ENCODE measurements at places on chromosomes 1 and 21.

DNA sequence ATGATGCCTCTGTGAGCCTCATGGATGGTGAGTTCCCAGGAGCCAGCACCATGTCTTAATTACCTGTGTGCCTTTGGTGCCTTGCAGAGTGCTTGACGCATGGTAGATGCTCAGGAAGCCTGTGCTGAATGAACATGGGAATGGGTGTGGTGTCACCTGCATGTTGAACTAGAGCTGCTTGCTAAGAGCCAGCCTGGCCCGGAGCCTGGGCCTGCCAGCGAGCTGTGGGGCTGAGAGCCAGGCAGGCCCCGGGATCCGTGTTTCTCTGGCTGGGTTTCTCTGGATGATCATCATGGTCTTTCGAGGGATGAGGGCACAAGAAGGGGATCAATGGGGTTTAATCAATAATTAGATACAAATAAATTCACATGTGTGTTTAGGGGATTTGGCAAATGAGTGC is 6.7 kb upstream of the TEX35 start:
- no peak for DNase-seq

GRCh38 chr1:173714759-173715537 is at the start of gene KLHL20:
Gene KLHL20 (plus strand): TSS chr1:173714981. CDS start chr1:173716044, 1,063 bp downstream.
- DNase-seq = peak; percentile 84

- no peak for DNase-seq
Observed at GRCh38 chr1:63674238-63674864, 81.1 kb downstream of the PGM1 start.

DNA sequence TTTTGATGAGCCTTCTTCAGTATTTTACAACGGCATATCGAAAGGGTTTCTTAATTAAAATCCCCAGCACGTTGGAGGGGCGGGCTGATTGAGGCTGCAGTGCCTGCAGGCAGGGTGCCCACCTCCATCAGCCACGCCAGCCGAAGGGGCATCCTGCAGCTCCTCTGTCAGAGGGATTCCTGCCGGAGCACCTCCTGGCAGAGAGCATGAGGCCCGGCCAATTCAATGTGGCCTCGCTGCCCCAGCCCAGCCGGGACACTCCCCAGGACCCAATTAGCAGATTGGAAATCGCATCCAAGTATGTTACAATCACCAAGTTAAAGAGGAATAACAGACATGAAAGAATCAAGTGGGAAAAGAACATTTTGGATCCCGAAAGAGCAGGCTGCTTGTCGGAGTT is 216.6 kb downstream of the ST6GALNAC3 start:
- DNase-seq = no peak

GRCh38 chr21:28333578-28334075 is 659.0 kb downstream of the LTN1 start:
- DNase-seq = no peak

- no peak for DNase-seq
Observed at GRCh38 chr1:229027622-229028182, 243.2 kb upstream of the RAB4A start.

- DNase-seq = no peak
Observed at GRCh38 chr1:164660412-164660772, 101.4 kb downstream of the PBX1 start.

- no peak for DNase-seq
Observed at GRCh38 chr1:886760-887159, 37.0 kb upstream of the SAMD11 start.

DNA sequence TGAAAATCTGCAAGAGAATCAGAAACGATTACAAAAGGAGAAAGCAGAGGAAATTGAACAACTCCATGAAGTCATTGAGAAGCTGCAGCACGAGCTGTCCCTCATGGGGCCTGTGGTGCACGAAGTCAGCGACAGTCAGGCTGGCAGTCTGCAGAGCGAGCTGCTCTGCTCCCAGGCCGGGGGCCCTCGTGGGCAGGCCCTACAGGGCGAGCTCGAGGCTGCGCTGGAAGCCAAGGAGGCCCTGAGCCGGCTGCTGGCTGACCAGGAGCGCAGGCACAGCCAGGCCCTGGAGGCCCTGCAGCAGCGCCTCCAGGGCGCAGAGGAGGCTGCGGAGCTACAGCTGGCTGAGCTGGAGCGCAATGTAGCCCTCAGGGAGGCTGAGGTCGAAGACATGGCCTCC is 47.5 kb upstream of the DIP2A start:
- no peak for DNase-seq

- DNase-seq = no peak
Observed at GRCh38 chr1:101276818-101277217, 40.0 kb downstream of the S1PR1 start.

Measured in stimulated activated CD4-positive, alpha-beta T cell treated with anti-CD3 and anti-CD28 coated beads, Interleukin-2, amount 100 ng/mL, for 48 hours (primary cell).